ENCODE measurements at places on chromosomes 4 and X.
A peak's percentile ranks its signal among the peaks of the same experiment; 100 is the strongest.

DNA sequence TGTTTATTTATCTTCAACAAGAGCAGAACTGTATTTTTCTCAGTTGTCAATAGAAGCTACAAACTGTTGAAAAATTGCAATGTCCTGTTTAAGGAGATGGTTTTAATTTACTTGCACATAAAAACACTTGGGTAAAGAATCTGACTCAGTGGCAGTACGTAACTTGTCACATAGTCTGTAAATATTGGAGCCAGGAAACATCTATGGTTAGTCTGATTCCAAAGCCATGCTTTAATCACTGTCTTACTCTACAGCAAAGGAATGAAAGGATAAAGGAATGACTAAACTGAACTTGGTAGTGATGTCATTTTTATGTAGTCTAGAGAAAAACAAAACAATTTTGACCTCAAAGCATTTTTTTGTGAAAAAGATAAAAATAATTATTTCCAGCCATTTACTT lies 537.2 kb downstream of the STIM2 start:
- no peak for DNase-seq

- no peak for DNase-seq
Observed at GRCh38 chrX:8403988-8404387, 60.6 kb upstream of the VCX3B start.

GRCh38 chr4:163755013-163755412 lies 260.5 kb downstream of the TMA16 start:
- DNase-seq: peak; percentile 43

DNA sequence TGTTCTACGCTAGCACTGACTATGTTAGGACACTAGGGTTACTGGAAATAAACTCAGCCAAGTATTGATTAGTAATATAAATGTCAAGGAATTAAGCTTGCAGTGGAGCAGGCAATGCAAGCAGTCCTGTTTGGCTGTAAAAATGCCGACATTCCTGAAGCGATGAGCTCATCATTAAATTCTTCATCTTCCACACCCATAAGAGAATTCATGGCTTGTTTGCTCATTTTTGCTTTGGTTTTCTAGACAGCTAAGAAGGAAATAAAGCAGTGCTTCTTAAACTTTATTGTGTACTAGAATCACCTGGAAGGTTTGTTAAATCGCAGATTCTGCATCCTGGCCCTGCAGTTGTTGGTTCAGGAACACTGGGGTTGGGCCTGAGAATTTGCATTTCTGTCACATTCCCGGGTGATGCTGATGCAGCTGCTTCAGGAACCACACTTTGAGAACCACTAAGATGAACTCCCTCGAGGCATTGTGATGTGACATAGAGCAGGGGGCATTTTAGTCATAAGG lies 17.8 kb downstream of the ANXA3 start:
- peak; percentile 74 for DNase-seq

DNA sequence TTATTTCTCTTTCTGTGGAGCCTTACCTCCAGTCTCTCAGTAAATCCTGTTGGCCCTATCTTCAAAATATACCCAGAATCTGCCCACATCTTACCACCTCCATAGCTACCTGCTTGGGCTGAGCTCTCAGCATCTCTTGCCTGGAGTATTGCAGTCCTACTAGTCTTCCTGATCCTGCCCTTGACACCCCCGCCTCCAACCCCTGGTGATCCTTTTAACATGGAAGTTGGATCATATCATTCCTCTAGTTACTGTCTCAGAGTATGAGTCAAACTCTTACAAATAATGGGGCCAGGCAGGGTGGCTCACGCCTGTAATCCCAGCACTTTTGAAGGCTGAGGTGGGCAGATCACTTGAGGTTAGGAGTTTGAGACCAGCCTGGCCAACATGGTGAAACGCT lies 43.1 kb upstream of the SETD7 start:
- no peak for DNase-seq

DNA sequence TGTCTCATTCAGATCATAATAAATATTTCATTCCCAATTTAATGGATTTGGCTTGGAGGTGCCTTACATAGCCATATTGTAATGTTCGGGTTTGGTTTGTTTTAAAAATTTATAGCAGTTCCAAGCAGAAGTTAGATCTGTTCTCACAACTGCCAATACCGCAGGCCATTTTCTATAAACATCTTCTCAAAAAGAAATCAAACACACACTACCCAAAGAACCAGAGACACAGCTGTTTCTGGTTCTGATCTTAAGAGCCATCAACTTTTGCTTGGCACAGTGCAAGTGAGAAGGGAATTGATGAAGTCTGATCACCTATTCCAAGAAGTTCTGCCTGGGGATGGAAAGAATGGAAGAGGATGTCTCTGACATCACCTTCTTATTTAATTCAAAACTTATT lies 22.9 kb downstream of the MID1IP1 start:
- DNase-seq: no peak

- no peak for DNase-seq
Observed at GRCh38 chr4:123043793-123044425, 121.5 kb upstream of the NUDT6 start.

GRCh38 chr4:85478576-85478975 lies 3.6 kb downstream of the ARHGAP24 start:
- DNase-seq: no peak

- no peak for DNase-seq
Observed at GRCh38 chrX:67543818-67544217, at the start of gene AR. Gene AR (plus strand): TSS chrX:67544021. CDS start chrX:67545147, 1,126 bp downstream.

- DNase-seq: no peak
Observed at GRCh38 chr4:177266506-177266905, 43.2 kb upstream of the NEIL3 start.

DNA sequence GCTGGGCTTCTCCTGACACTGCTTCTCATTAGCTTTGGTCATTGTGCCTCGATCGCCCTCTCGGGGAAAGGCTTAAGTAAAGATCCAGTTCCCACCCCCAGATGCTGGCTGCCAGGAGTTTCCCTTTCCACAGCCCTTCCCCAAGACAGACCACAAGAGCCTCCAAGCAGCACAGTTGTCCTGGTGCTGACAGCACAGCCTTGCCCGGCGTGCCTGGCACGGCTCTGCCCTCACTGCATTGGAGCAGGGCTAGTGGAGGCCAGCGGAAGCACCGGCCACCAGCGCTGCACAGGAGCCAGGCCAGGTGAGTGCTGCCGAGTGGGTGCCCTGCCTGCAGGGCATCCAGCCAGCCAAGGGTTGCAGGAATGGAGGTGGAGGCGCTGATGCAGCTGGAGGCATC lies 9.7 kb upstream of the MSANTD1 start:
- DNase-seq: no peak

- peak; percentile 96 for DNase-seq
Observed at GRCh38 chr4:128776794-128777216, 32.7 kb upstream of the JADE1 start.

- no peak for DNase-seq
Observed at GRCh38 chr4:121050300-121050699, 22.0 kb downstream of the NDNF start.

GRCh38 chr4:85675076-85676049 lies 200.4 kb downstream of the ARHGAP24 start:
- DNase-seq: no peak

DNA sequence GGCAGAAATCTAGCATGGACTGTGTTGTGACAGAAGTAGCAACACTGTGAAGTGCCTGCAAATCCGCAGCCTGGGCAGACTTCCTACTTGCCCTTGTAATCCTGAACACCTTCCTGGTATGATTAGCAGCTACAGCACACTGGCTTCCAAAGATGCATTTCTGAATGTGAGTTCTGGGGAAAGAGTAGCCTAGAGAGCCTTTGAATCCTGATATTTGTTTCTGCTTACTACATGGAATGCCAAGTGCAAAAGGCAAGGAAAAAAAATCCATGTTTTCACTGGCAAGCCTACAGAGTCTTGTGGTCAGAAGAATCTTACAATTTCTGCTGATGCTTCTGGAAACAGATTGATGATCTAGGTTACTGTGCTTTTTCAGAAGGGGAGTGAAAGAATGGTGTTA lies 223.7 kb downstream of the COL25A1 start:
- DNase-seq: no peak

DNA sequence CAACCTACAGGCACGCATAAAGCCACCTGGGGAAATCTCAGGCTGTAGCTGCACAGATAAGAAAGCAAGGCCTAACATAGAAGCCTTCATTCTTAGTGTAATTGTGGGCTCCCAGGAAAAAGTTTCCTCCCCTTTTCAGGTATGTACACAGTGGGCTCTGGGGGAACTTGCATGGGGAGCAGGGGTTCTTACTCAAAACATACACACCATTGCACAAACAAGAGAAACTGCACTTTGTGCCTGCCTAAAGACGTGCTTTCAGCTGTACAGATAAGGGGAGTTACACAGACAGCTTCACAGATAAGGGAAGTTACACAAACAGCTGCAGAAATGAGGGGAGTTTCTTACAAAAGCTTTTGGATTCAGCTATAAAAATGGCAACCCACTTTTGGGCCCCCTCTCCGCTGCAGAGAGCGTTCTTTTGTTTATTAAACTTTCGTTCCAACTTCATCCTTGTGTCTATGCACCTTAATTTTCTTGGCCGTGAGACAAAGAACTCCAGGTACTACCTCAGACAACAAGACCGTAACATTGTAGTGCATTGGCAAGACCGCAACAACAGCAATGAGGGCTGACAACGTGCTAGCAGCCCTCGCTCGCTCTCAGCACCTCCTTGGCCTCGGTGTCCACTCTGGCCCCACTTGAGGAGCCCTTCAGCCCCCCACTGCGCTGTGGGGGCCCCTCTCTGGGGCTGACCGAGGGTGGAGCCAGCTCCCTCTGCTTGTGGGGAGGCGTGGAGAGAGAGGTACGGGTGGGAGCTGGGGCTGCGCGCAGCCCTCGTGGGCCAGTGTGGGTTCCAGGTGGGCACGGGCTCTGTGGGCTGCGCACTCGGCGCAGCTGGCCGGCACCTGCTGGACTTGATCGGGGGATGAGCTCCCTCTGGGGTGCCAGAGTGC lies 317.5 kb downstream of the RAPGEF2 start:
- no peak for DNase-seq

DNA sequence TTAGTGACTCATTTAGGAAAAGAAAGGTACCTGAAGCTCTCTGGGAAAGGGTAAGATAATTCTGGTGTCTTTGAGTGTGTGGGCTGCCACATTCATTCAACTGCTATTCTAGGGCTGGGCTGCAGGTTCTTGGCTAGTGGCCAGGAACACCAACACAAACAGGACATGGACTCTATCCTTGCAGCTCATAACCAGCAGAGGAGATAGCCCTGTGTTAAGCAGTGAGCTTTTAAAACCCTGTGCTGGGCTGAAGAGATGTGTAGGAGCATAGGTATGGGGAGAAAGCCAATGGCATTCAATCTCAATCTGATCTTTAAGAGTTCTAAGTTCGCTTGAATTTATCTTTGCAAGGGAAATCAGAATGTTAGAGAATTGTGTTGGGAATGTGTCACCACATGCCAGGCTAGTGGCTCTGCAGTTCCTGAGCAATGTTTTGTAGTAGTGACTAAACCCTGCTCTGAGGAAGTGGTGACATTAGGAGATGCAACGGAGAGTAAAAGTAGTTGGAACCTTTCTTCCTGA lies 39.2 kb downstream of the SGMS2 start:
- peak; percentile 5 for DNase-seq

- no peak for DNase-seq
Observed at GRCh38 chr4:152666946-152667345, 12.9 kb downstream of the TMEM154 start.

- DNase-seq: no peak
Observed at GRCh38 chr4:109218288-109218687, 84.2 kb downstream of the COL25A1 start.

DNA sequence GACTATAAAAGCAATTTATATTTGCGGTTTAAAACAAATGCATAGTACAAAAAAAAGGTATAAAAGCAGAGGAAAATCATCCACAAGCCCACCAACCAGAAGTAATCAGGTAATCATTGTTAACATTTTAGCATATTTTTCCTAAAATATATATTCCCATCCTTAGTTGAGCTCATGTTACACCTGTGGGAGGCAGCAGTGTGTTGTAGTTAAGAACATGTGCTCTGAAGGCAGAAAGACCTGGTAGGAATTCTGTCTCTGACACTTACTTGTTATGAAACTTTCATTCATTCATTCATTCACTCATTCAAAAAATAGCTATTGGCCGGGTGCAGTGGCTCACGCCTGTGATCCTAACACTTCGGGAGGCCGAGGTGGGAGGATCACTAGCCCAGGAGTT lies 15.4 kb upstream of the CDKL5 start:
- peak; percentile 30 for DNase-seq

- no peak for DNase-seq
Observed at GRCh38 chrX:13579661-13580060, 10.3 kb downstream of the EGFL6 start.

DNA sequence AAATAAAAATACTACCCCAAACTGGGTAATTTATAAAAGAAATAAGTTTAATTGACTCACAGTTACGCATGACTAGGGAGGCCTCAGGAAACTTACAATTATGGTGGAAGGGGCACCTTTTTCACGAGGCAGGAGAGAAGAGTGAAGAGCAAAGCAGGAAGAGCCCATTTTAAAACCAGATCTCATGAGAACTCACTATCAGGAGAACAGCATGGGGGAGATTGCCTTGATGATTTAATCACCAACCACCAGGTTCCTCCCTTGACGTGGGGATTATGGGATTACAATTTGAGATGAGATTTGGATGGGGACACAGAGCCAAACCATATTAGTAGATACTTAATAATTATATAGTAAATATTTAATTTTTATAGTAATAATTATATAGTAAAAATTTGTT lies 10.1 kb downstream of the CISD2 start:
- no peak for DNase-seq

DNA sequence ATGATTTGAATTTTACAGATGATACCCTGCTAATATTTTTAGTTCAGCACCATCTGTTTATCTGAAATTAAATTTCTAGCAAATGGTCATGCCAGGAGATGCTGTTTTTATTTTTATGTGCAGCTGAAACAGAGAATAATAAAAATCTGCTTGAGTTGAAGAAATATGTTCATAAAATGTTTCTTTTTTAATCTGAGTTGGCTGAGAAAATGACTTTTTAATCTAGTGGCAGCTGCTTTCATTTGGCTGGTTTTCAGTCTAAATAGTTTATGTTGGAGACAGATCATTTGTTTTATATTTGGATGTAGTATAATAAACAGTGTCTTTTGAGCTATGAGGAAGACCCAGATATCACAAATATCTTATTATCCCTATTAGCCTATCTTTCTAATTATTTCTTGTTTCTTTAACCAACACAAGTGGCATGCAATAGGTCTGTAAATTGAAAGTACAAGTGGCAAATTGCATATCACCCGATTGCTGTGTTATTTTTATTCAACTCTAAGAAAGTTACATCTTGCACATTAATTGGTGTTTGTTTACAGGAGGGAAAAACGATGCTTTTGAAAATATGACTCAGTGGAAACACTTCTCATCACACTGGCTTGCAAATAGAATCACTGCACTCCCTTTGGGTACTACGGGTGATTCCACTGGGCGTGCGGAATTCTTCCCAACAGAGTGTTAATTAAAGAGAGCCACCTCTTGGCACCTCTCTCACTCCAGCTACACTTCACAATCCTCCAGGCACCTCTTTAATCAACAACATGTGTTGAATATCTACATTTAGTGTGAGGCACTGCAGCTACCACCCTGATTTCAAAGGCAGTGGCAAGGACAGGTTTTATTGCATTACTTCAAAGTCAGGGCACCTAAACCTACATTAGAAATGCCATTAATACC lies 51.7 kb upstream of the AP1S2 start:
- DNase-seq: no peak

GRCh38 chrX:39675619-39676018 lies 422.1 kb downstream of the BCOR start:
- no peak for DNase-seq
